ENCODE measurements at places on chromosomes 11 and 22.
A peak's percentile ranks its signal among the peaks of the same experiment; 100 is the strongest.

DNA sequence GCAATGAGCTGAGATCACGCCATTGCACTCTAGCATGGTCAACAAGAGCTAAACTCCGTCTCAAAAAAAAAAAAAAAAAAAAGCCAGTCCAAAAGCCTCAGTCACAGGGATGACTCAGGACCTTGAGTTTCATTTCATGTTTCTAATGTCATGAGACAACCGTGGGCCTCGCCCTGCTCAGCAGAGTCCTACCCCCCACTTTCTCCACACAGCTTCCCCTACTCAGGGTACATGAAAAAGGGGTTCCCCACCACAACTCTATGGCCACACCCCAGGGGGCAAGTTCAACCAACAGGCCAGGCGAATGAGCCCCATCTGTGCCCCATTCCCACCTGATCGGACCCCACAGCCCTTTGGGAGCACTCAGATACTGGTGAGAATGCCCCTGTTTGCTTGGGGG lies 24.3 kb upstream of the ADA2 start:
- DNase-seq: no peak

DNA sequence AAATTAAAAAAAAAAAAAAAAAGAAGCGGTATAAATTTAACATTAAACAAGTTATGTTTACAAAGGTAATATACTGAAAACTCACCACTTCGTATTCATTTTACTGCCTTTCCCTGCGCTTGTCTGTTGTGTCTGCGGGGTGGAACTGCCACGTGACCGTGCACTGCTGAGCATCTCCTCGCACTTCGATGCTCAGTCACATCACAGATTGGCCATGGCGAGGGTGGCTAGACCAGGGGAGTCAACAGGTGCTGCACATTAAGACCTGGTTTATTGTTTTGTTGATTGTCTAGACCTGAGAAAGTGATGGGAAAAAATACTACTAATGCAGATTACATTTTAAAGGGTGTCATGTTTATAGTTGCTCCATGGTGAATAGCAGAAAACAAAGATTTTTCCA lies 22.8 kb upstream of the TUB start:
- DNase-seq: no peak

- DNase-seq: peak; percentile 100
Measured at GRCh38 chr11:120335908-120336640, at the start of gene ARHGEF12. Gene ARHGEF12 (plus strand): TSS chr11:120336413. CDS start chr11:120337244, 831 bp downstream.

GRCh38 chr22:25621986-25622385 lies 57.5 kb downstream of the GRK3 start:
- DNase-seq: no peak

DNA sequence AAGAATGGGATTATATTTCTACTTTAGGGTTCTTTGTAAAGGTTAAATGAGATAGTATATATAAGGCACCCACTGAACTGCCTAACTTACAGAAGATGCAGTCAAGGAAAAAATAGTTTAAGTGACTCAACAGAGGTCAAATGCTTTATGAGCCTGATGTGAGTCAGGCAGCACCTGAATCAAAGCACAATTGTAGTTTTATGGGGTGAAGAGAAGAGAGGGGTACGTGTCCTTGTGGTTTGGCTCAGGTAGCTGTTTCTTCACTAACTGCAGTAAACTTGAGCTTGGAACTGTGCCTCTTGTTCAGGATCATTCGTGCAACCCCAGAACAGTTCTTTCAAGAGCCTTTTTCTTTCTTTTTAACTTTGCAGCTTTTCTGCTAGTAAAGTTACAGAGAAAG lies 125.2 kb upstream of the SPON1 start:
- no peak for DNase-seq

DNA sequence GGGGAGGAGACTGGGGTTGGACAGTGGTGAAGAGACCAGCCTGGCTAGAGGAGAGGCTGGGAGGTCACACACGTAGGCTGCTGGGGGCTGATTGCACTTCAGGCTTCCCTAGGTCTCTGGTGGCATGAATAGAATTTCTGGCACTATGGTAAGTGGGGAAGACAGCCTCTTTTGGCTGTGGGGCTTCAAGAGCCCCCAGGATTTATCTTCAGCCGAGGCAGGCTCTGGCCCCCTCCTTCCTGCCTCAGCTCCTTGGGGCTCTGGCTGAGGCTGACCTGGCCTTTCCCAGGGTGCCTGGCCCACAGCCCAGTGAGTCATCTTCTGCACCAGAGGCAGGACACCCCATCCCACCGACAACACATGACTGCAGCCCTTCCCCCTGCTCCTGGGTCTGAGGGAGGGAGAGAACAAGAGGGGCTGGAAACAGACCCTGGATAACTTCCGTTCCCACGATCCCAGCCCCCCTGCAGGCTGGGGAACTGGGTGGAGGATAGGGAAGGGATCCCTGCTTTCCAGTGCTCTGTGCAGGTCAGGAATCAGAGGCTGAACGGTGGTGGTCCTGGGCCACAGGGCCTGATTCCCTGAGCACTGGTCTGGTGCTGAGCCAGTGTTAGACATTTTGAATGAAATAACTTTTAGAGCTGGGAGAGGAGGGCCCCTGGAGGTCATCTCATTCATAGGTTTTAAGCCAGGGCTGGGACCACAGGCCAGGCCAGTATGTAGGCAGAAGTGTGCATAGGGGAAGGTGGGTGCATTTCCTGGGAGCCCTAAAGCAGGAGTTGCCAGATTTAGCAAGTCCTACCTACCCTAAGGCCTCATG lies 26.5 kb downstream of the ARHGEF17 start:
- DNase-seq: no peak

- no peak for DNase-seq
Measured at GRCh38 chr11:99592266-99592665, 571.5 kb downstream of the CNTN5 start.

DNA sequence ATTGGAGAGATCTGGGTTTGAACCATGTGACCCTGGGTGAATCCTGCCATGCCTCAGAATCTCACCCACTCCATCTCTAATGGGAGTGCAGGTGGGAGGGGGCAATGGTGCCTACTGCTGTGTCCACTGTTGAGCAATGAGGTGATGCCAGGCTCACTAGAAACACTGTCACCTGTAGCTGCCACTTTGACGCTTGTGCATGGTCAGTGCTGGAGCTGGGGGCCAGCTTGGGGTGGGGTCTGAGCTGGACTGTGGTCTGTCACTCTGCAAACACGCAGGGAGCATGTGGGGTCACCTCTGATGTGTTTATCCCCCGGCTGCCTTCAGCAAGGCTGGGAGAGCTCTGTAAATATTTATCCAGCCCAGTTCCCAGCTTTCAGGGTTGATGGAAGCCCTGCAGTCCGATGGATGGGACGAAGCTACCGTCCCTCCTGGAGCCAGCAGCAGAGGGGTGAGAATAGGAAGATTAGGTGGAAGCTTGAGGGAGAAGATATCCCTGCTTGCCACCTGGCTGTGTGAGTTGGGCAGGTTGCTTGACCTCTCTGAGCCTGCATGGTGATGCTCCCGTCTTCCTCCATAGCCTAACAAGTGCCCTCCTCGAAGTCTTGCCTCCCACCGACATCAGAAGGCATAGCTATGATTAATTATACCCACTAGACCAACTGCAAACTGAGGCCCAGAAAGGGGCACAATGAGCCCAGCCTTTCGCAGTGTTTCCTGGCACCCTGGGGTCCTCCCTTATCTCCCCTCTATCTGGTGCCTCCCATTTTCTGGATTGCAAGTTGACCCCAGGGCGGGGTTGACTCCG lies 1.7 kb downstream of the MMP11 start:
- DNase-seq: no peak

DNA sequence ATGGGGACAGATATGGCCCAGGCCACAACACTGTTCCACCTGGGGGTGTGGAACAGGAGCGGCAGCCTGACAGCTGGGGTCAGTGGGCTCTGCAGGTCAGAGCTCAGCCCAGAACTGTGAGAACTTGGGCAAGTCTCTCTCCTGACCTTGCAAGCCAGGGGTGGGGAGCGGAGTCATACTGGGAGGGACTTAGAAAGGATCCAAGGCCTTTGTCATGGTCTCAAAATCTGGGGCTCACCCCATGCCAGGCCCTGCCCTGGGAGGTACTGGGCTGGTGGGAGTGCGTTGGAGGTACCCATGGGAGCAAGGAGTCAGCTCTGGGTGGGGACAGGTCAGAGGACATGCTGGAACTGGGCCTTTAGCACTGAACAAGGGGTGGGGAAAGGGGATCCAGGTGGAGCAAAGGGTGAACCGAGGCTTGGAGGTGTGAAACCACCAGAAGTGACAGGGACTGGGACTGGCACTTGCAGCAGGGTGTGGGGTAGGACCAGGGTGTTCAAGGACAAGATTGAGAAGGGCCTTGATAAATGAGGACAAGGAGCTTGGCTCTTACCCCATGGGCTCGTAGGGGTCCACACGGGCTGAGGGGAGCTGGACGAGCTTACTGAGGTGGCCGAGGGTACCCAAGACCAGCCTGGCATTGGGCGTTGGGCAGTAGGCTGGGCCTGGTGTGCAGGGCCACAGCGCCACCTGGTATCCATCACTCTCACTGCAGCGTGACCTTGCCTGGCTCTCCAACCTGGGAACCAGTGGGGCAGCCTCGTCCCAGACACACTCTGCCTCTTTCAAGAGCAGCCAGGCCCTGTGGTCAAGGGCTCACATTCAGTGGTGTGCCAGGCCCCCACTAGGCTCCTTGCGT lies 7.4 kb upstream of the PMM1 start:
- peak; percentile 56 for DNase-seq

GRCh38 chr11:19526119-19526518 lies 186.5 kb upstream of the NAV2 start:
- DNase-seq: no peak

- peak; percentile 28 for DNase-seq
Measured at GRCh38 chr11:1084561-1085439, 10.1 kb downstream of the MUC2 start.

- DNase-seq: no peak
Measured at GRCh38 chr11:96413408-96413807, 23.6 kb downstream of the JRKL start.

GRCh38 chr11:83122050-83122449 lies 34.9 kb upstream of the PCF11 start:
- DNase-seq: no peak

DNA sequence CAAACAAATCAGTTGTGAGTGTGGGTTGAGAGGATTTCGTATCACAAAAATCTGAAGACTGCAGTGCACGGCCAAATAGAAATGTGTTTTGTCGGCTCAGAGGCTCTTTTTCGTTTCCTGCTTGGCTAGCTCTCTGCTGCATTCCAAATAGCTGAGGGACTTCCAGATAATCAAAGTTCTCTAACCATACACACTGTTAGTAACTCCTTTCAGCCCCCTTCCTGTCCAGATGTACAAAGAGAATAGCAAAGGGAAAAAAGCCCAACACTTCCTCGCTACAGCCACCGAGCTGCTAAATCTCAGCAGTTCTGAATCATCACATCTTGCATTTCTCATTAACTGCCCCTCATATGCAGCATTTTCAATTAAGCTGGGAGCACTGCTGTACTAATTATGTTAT lies 203.1 kb downstream of the TENM4 start:
- DNase-seq: no peak

- DNase-seq: no peak
Measured at GRCh38 chr22:18050065-18050464, 25.7 kb upstream of the MICAL3 start.

GRCh38 chr11:82796998-82797961 lies 63.6 kb upstream of the FAM181B start:
- DNase-seq: no peak

GRCh38 chr11:10857459-10857708 lies 469 bp downstream of the ZBED5 start:
- no peak for DNase-seq

DNA sequence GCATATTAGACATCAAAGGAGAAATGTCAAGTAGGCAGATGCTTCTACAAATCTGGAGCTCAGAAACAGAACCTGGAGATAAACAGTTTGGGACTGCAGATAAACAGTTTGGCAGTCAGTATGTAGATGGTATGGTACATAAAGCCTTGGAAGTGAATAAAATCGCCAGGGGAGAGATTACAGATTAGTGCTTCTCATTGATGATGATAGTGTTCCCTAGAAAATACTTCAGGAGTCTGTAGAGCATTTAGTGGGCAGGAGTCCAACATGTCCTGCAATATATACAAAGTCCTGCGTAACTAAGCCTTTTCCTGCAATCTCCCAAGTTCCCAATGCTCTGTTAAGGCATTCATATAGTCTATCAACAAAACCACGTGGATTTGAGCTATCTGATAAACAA lies 35.2 kb downstream of the NARS2 start:
- DNase-seq: no peak

- no peak for DNase-seq
Measured at GRCh38 chr11:2677127-2677526, 22.7 kb downstream of the KCNQ1OT1 start.

DNA sequence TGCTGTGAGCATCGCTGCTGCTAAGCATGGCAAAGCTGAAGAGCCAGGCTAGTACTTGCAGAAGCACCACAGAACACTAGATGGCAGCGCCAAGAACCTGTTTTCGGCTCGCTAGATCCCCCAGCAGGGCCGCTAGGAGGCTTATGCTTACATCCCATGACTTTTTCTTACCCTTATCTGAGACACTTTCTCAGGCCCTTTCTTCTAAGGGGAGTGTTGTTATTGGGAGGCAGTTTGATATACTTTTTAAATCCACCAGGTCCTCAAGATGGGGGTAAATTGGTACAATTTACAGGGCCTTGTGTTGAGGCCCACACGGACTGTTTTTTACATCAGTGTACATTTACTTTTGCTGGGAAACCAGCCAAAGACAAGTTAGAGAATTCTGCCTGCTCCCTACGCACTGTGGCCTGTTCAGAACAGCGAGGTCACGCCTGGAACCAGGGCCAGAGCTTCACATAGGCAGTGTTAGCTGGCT lies 4.0 kb downstream of the TRIM6 start:
- DNase-seq: peak; percentile 61

DNA sequence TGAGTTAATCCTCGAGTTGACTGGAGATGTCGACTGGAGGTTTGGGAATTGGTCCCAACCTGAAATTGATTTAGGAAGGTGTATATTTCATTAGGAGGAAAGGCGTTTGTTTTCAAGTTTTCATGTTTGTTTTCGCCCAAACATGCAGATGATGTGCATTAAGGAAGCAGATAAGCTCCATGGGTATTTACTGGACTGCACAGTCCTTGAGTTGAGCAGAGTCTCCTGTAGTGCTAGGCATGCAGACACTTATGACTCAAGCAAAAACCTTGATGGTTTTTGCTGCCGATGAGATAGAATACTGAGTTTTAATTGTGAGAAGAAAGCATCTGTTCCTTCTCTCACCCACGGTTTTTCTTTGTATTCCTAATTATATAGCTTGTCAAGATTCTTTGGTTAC lies 27.9 kb downstream of the CABIN1 start:
- DNase-seq: no peak

DNA sequence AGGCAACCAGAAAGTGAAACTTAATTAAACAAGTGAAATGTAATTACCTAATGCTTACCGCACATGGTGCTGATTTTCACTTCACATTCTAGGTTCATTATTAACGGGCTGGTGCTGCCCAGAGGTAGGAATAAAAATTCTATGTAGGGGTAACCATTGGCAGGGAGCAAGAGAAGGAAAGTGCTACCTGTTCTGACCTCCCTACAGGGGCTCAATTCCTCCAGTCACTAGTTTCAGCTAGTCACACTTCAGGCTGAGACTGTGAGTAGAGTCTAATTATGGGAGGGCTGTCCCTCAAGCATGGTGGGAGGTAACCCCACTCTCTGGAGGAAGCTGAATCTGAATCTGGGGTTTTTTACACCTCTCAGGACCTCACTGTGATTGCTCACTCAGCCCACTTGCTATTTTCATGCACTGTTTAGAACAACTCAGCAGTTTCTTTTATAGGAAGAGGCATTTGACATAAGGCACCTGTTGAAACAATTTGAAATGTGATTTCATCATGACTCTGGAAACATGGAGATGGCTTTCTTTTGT lies 75.4 kb downstream of the MAML2 start:
- no peak for DNase-seq
